ENCODE measurements at places on chromosomes 16 and 17. TPM values are rescaled to one million over a fixed set of nuclear protein-coding genes. Genes with fewer than 3 reads are reported as not detected.
A peak's percentile ranks its signal among the peaks of the same experiment; 100 is the strongest.

The MYH1 gene
- polyA plus RNA-seq: not detected

The CALB2 gene
- not detected for polyA plus RNA-seq

DNA sequence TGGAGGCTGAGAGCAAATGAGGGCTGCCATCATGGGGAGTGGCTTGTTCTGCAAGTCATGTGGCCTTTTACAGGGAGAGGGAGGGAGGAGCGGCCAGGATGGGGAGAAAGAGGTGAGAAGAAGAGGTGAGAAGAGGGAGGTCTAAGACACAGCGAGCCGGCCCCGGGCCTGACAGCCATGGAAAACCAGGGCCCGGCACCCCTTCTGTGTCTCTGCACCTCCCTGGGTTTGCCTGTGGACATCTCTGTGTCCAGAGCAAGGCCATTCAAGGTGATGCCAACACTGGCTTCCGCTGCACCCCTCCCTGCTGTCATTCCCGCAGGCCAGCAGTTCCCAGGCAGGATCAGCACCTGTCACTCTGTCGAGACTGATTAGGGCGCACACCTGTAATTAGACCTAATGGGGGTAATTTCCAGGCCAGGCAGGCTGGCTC is 75.6 kb downstream of the MGAT5B start:
- no peak for DNase-seq

GRCh38 chr16:67468731-67469130 is 12.2 kb downstream of the ATP6V0D1 start:
- no peak for DNase-seq

- peak; percentile 65 for DNase-seq
These were observed 47.0 kb upstream of the AMZ2 start for GRCh38 chr17:68200689-68201417.

GRCh38 chr17:31738996-31739699 is 119.9 kb downstream of the COPRS start:
- DNase-seq: no peak

- no peak for DNase-seq
These were observed 12.4 kb downstream of the ODAD4 start for GRCh38 chr17:41942626-41943373.

GRCh38 chr17:45363498-45363897 is 46.7 kb upstream of the MAP3K14 start:
- DNase-seq: no peak

Measured in CD14-positive monocyte (primary cell).